ENCODE measurements at places on chromosomes 3 and 15.

- DNase-seq: no peak
These were observed 23.4 kb upstream of the GATM start for GRCh38 chr15:45401665-45402161.

DNA sequence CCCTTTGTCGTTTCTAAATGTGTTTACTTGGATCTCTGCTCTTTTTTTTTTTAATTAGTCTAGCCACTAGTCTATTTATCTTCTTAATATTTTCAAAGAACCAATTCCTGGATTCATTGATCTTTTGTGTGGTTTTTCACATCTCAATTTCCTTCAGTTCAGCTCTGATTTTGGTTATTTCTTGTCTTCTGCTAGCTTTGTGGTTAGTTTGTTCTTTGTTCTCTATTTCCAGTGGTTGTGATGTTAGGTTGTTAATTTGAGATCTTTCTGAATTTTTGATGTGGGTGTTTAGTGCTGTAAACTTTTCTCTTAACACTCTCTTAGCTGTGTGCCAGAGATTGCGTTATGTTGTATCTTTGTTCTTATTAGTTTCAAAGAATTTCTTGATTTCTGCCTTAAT lies 446.1 kb downstream of the CNTN4 start:
- no peak for DNase-seq

- DNase-seq: no peak
These were observed 1.9 kb downstream of the PIGZ start for GRCh38 chr3:196966526-196967401.

DNA sequence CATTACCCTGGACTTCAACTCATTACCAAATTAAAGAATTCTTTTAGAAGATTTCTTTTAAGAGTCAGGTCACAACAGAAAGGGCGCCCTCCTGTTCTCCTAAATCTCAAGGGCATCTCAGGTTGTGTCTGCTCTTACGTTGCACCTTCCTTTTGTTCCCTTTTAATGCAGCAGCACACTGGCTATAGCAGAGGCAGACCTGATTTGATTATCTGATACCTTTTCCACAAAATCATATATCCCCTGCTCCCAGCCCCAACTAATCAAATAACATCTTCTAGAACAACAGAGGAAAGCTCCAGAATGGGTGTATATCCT lies 40.1 kb downstream of the TIGIT start:
- DNase-seq: no peak

- no peak for DNase-seq
These were observed 170.1 kb downstream of the IL5RA start for GRCh38 chr3:2940062-2940461.

DNA sequence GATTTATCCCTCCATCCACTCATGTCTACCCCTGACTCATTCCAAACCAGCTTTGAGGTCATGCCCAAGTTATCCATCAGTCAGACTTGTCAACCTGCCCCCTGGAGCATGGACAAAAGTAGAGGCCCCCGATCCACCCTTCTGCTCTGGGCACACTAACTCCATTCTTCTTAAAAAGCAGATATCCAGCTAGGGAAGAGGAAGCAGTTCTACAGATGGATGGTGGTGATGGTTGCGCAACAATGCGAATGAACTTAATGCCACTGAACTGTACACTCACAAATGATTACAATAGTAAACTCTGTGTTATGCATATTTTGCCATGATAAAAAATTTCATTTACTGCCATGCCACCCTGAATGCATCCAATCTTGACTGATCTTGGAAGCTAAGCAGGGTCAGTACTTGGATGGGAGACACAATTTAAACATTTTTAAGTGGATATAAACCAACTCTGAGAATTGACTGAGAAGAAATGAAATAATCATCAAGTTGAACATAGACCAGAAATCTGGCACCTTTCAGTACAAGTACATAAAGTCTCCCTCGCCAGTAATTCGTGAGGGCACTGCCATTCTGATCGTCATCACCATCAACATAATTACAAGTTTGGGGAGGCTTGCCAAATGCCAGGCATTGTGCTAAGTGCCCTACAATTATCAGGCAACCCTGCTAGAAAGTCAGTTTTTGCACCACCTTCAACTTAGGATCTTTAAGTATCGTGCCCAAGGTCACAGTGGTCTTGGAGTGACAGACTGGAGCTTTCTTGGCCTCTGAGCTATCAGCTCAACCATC lies 124.8 kb downstream of the ATP10A start:
- no peak for DNase-seq

DNA sequence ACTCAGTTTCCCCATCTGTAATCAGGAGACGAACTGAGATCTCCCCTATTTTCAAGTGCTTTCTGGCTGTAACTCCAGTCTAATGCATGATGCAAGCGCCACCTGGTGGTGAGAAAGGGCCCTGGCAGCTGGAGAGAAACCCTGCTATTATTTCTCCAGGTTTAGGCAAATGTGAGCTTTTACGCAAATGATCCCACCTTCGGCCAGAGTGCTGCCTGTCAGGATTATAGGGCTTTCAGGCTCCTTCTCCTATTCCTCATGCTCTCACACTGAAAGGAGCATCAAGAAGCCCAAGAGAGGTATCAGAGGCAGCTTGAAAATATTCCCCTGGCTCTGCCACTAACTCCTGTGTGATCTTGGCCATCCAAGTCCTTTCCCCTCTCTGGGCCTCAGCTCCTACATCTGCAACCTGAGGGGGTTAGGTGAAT lies 93.9 kb upstream of the RASGRF1 start:
- DNase-seq: peak; percentile 69

- DNase-seq: no peak
These were observed 51.5 kb downstream of the TGFBR2 start for GRCh38 chr3:30657914-30658313.

- DNase-seq: no peak
These were observed 407.1 kb upstream of the KCNMB2 start for GRCh38 chr3:178129109-178129508.

GRCh38 chr3:73203101-73203500 lies 141.6 kb downstream of the EBLN2 start:
- no peak for DNase-seq

- DNase-seq: peak; percentile 62
These were observed 86.2 kb upstream of the PIAS1 start for GRCh38 chr15:67967871-67968431.

GRCh38 chr3:98961161-98962155 lies 60.0 kb upstream of the DCBLD2 start:
- no peak for DNase-seq

- DNase-seq: no peak
These were observed 21.7 kb downstream of the SLMAP start for GRCh38 chr3:57777774-57778173.

GRCh38 chr3:17874636-17875035 lies 132.2 kb upstream of the TBC1D5 start:
- DNase-seq: no peak

DNA sequence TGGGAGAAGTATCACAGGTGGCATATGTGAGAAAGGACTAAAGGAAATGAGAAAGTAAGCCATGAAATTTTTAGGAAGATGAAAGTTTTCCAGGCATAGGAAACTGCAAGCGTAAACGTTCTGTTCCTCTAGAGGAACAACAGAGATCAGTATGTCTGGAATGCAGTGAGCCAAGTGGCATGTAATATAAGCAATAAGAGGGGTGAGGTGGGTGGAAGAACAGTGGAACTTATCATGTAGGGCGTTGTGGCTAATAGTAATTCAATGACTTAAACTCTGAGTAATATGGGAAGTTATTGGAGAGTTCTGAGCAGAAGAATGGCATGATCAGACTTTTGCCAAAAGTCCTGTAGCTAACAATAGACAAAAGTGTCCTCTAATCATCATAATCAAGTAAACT lies 902.9 kb downstream of the EPHA3 start:
- DNase-seq: no peak

- DNase-seq: no peak
These were observed 815.1 kb downstream of the VGLL3 start for GRCh38 chr3:86175593-86176444.

DNA sequence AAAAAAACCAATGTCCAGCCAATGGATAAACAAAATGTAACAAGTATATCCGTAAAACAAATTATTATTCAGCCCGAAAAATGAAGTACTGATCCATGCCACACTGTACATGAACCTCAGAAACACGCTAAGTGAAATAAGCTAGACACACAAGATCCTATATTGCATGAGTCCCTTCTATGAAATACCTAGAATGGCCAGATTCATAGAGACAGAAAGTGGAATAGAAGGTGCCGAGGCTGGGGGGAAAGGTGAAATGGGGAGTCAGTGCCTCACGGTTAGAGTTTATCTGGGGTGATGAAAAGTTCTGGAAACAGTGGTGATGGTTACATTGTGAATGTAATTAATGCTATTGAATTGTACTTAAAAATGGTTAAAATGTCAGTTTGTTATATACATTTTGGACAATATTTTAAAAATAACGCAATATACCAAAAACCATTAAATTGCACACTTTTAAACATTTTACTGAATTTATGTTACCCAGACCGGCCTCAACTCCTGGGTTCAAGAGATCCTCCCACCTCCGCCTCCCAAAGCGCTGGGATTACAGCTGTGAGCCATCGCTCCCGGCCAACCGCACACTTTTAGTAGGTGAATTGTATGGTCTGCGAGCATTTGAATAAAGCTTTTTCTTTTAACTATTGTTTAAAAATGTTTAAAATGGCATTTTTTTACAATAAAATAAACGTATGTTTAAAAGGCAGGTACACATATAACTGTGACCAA lies 2.1 kb downstream of the RNF168 start:
- no peak for DNase-seq

- DNase-seq: no peak
These were observed 48.8 kb upstream of the TMCO5A start for GRCh38 chr15:37885651-37886050.

GRCh38 chr3:172142864-172143451 lies 103.6 kb downstream of the FNDC3B start:
- DNase-seq: no peak

DNA sequence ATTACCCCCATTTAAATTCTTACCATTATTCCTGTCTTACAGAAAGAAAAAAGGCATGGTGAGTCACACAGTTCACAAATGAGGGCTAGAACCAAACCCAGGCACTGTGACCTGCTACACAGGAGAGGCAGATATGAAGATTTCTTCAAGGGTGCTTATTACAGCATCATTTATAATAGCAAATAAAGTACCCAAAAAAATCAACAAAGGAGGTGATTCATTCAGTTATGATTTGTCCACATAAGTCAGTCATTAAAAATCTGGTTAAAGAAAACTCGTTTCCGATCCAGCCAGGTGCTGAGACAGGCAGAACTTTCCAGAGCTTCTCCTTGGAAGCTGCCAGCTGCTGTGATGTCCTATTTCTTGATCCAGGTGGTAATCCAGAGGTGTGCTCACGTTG lies 7.5 kb upstream of the LOXL1 start:
- no peak for DNase-seq

DNA sequence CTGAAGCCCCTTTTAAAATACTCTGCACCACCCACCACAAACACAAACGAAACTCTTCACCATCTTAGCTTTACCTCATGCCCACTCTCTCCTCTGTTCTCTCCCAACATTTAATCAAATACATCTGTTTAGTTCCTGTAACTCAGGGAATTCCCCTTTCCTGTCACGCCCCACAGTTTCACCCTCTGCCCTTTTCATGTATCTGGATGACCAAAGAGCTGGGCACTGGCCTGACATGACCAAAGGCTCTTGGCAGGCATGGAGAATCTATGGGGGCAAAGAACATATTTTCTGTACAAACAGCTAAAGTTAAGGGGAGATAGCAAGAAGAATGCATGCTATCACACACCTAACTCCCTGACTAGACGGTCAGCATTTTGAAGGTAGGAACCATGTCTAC lies 270.0 kb downstream of the TBL1XR1 start:
- DNase-seq: no peak

GRCh38 chr3:140234256-140234655 lies 299.3 kb downstream of the CLSTN2 start:
- no peak for DNase-seq

DNA sequence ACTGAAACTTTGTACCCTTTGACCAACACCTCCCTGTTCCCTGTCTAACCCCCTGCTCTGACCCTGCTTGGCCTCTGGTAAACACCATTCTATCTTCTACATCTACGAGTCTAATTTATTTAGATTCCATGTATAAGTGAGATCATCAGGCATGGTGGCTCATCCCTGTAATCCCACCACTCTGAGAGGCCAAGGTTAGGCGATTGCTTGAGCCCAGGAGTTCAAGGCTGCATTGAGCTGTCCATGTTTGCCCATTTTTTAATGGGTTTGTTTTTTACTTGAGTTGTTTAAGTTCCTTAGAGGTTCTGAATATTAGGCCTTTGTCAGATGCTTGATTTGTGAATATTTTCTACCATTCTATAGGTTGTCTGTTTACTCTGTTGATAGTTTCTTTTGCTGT lies 16.9 kb downstream of the FBXW12 start:
- no peak for DNase-seq

DNA sequence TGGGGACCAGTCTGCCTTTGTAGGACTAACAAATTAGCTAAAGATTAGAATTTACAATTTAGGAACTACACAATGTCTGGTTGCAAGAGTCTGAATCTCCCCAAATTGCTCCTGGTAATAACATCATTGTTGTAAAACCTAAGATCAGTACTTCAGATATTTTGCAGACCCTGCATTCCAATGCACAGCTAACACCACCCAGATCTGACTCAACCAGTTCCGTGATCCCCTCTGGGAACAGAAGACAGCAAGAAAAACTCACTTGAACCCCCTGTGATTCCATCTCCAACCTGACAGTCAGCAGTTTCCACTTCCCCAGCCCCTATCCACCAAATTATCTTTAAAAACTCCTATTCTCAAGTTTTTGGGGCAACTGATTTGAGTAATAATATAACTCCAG lies 201.9 kb upstream of the ARPP21 start:
- DNase-seq: no peak

- no peak for DNase-seq
These were observed 72.5 kb upstream of the KLHL25 start for GRCh38 chr15:85867250-85867649.

DNA sequence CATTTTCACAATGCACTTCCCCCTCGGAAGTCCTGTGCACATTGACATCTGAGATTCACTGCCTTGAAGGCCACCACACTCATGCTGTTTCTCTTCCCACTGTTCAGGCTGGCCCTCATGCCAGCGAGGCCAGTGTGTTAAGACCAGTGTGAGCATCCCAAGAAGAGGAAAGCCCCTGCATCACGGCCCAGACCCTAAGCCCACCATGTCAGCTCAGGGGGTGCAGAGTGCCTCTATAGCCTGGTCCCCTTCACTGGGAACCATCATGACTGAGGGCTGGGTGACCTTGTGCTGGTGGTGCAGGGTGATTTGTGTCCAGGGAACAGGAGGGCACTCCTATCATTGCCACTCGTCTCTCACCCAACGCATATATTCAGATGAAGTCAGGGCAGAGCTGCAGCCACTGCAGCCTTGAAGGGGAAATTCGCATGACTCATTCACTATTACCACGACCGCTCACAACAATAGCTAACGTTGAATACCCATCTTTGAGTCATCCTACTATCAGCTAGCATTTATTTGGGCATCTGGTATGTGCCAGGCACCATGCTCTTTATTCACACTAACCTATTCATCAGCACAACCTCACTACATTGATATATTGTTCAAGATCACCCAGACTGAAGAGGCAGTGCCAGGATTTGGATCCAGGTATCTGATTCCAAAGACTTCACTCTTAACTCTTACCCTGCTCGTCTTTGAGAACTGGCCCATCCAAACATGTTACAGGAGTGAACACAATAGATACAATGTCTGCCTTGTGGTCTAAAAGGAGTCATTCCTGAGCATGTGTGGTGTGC lies 58.8 kb upstream of the SLC6A11 start:
- DNase-seq: no peak

- DNase-seq: no peak
These were observed 293.5 kb downstream of the AGBL1 start for GRCh38 chr15:86373147-86373546.

- DNase-seq: no peak
These were observed 19.2 kb upstream of the CYP11A1 start for GRCh38 chr15:74386496-74387140.
